ENCODE measurements at places on chromosomes 3 and 15.

GRCh38 chr3:40780925-40781406 is 256.2 kb downstream of the ZNF621 start:
- DNase-seq = no peak

DNA sequence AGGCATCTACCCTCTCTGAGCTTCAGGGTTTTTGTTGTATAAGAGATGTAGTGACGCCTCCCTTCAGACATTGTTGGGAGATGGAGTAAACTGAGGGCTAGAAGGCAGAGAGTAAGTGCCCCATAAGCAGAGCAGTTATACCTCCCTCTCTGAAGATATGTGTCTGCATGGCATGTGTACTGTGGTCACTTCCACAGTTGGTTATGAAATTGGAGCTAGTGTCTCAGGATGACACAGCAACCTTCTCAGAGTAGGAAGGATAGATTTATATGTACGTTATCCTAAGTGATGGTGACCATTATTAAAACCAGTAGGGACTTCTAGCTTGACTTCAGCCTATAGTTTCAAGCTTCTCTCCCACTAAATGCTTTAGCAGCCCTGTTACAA is 17.9 kb downstream of the PXK start:
- no peak for DNase-seq

DNA sequence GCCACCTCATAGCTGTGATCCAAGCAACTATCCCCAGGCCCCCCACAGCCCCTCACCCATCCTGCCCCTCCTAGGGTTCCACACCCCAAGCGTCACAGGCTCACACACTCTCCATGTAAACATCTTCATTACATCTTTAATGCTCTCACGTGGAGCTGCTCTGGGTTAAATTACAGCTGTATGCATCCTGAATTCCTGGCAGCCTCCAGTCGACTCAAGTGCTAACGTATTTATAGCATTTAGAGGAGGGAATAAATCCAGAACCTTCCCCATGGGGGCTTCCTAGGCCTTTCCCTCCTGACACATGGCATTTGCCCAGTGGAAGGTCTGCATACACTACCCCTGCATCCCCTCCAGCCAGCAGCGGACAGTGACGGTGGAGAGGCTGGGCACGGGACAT is 9.6 kb downstream of the C3orf18 start:
- DNase-seq = no peak

DNA sequence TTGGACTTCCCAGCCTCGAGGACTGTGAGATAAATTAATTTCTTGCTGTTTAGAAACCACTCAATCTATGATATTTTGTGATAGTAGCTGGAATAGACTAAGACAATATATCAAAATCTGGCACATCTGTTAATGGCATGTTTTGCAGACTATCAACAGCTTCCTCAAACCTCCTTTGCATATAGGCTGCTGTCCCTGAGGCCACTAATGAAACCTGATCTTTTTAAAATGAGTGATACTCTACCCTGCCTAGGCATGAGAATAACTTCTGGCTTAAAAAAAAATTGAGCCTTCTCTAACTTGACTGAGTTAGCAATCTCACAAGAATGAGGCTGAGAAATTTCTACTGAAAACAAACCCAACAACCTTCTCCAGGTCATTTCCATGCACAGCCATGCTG is 176.0 kb upstream of the CRBN start:
- no peak for DNase-seq

GRCh38 chr15:42858540-42858939 is 62.0 kb downstream of the TTBK2 start:
- no peak for DNase-seq

GRCh38 chr15:67506775-67507747 is 13.9 kb upstream of the C15orf61 start:
- DNase-seq = no peak
